ENCODE measurements at places on chromosomes 11 and 22.
A peak's percentile ranks its signal among the peaks of the same experiment; 100 is the strongest.

- DNase-seq: no peak
These were observed 247.3 kb downstream of the NXPE2 start for GRCh38 chr11:114925591-114925990.

- DNase-seq: no peak
These were observed 28.8 kb upstream of the P2RY2 start for GRCh38 chr11:73189315-73189714.

DNA sequence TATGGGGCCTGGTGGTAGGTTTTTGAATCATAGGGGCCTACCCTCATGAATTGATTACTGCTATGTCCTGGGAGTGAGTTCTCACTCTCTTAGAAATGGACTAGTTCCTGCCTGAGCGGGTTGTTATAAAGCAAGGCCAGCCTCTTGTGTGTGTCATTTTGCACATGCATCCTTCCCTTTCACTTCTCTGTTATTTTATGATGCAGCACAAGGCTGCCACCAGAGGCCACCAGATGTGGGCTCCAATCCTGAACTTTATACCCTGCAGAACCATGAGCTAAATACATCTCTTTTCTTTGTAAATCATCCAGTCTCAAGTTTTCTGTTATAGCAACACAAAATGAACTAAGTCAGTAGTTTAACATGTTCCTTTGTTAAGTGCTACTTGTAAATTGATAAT, 251.4 kb downstream of the BLID start:
- DNase-seq: no peak

DNA sequence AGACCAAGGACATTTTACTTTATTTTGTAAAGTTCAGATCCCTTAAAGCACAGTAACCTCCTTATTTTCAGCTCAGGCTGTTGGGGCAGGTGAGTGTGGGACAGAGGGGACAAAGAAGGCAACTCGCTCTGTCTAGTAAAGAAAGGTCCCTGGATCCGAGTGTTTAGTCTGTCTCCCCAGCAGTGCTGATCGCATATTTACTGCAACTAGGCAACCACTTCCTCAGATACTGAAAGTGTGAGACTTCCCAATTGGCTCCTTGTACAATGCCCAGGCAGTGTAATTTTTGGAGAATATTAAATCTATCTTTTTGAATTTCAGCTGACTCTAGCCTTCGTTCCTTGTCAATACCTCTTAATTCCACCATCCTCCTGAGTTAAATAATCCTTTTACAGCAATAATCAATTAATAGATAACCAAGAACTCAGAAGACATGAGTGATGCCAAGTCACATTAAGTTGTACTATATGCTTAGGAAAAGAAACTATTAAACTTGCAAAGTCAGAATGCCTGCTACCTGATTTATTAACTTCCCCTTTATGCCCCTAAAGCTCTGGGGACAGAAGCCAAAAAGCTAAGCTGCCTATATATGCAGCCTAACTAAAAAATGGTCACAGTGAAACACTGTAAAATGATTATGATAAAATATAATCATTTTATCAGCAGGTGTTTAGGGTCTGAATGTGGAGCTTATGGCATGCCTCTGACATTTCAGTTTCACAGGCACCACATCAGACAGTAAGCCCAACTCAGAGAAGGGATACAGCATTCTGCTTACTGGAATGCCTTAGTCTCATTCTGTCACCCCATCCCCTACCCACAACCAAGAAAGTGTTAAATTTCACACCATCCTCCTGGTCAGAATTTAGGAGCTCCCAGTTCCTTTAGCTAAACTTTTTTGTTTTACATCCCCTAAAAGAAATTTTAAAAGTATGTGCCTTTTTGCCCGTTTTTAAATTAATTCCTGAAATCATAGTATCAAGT, 138.7 kb downstream of the TRIM44 start:
- no peak for DNase-seq

DNA sequence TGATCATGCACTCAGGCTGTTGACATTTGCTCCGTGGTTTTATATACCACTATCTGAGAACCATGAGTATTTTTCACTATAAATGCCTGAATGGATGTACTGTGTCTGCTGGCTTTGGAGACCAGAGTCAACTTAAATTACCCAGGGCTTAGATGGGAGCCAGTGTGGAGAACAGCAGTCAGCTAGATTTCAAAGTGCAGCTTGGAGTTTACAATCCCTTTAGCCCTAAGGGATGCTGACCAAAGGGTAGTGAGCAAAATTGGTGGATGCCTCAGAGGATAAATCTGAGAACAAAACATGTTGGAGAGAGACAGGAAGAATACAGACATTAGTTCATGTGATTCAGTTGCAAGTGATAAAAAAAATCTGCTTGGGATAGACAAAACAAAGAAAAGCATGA, 327.5 kb downstream of the C11orf87 start:
- no peak for DNase-seq

DNA sequence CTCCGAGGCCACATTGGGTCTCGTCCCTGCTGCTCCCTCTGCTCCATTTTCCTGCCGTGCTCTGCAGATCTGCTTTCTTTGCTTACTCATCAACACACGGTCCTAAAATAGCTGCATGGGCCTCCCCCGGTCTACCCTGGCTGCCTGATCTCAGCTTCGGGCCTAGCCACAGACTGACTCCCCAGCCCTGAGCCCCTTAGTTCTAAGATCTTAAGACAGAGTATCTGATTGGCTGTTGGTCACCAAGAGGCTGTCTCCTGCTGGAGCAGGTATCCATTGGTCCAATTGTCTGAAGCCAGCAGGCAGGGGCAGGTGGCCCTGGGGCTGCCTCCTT, 53.7 kb upstream of the NECTIN1 start:
- peak; percentile 8 for DNase-seq

- peak; percentile 10 for DNase-seq
These were observed at the start of gene SLC6A5 for GRCh38 chr11:20599221-20600019. Gene SLC6A5, plus strand, starts transcription at chr11:20599608. Its CDS starts 65 bp downstream, at chr11:20599673.

DNA sequence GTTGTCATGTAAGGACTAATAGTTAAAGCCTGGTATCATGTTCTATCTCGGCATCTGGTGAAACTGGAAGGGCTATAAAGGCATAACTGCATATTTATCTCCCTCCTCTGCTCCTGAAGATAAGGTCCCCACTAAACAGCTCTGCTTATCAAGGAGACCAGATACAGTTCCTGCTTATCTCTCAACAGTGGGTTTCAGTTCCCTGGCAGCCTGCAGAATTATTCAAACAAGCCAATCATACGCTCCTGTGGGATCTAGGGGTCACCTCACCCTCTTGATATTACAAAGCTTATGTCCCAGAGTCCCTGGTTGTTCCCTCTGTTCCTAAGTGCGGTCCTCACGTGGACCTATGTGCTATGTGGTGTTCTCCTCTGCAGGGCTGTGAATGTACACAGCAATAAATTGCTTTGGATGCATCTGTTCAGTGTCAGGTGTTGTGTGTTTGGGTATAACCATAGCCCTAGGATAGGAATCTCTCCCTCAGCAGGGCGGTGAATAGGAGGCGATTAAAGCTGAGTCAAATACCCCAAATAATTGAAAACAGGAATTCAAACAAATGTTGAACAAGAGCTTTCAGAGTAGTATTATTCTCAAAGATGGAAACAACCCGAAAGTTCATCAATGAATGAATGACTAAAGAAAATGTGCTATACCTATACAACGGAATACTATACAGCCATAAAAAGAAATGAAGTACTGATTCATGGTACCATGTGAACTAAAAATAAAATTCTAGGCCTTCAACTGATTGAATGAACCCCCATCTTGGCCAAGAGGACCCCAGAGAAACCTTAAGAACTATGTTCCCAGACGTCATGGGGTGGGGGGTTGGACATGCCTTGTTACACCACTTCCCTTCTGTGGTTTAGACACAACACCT, 3.1 kb upstream of the OOSP4A start:
- DNase-seq: no peak

- DNase-seq: peak; percentile 43
These were observed 34.3 kb downstream of the DBX1 start for GRCh38 chr11:20125927-20126326.

- peak; percentile 63 for DNase-seq
These were observed 1.7 kb downstream of the TIMP3 start for GRCh38 chr22:32803020-32803737.

DNA sequence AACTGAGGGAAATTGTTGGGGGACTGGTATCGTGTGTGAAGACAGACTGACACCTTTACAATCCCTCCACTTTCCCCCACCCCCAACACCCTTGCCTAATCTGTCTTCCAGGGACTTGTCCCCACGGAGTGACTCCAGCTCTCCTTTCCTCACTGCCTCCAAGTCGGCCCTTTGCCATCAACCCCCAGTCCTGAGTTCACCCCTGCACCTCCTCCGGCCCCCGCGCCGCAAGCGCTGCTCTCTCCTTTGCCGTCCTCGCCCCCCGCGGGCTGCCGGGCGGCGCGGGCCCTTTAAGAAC, 183 bp upstream of the ABCG4 start:
- no peak for DNase-seq

GRCh38 chr11:1302461-1303125, 6.8 kb downstream of the TOLLIP start:
- no peak for DNase-seq

DNA sequence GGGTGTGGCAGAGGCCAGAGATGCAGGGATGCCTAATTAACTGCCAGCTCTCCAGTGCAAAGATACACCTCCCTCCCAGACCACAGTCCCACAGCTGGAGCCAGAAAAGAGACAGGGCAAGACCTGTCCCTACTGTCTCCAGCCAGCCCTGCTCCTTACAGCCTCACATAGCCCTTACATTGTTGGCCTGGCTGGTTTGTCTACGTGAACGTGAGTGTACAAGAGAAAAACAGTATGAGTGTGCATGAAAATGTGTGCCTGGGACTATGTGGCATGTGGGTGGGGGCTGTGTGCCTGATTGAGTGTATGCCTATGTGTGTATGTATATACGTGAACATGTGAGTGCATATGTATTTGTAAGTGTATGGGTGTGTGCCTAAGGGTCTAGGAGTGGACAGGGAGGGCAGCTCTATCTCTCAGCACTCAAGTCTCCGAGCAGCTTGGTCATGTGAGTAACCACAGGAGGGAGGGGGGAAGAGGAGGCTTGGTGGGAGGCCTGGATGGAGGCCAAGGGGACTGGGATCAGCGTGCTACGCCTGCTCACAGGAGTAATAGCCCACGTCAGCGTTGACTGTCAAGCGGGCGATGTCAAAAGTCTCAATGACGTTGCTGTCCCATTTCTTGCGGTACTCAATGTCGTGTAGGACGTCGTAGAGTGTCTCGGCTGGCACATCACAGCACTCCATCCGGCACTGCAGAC, 6.6 kb upstream of the ARAP1 start:
- peak; percentile 41 for DNase-seq

GRCh38 chr11:111077530-111078322, 167.8 kb upstream of the POU2AF2 start:
- no peak for DNase-seq

GRCh38 chr22:47257976-47258375, 495.5 kb downstream of the TBC1D22A start:
- no peak for DNase-seq

- DNase-seq: no peak
These were observed 190.2 kb downstream of the DSCAML1 start for GRCh38 chr11:117606790-117607189.

- DNase-seq: peak; percentile 59
These were observed 26.5 kb downstream of the CTNND1 start for GRCh38 chr11:57787920-57788702.

DNA sequence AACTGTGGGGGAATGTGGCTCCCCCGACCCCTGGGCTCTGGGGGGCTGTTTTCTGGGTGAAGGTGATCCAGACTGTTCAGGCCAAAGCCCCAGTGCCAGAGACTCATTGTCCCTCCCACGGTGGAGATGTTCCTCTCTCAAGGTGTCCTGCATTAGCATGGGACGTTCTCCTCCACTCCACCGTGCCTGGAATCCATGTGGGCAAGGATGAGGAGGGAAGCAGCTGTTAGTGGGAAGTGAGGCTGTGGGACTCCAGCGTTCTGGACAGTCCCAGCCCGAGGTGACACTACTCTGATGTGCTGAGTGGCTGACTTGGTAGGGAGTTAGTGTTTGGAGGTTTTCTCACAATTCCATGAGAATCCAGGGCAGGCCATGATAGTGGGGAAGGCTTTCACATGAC, 31.4 kb upstream of the CLDN5 start:
- DNase-seq: no peak

- DNase-seq: no peak
These were observed 134.3 kb upstream of the C11orf58 start for GRCh38 chr11:16603890-16604793.

DNA sequence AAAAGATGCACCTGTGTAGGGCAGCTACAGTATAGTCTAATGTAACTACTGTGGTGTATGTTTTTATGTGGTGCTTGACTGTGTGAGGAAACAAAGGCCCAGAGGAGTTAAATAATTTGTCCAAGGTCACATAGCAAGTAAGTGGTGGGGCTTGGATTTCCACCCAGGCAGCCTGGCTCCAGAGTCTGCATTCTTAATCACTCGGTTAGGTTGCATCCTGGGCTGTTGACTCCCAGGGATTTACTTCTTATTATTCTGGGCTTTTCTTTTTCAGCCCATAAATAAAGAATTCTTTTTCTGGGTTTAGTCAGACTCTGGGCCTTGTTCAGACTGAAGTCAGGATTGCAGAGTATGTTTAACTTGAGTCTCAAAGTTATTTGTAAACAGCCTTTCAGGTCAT, 82.1 kb downstream of the ARHGAP42 start:
- DNase-seq: peak; percentile 31

GRCh38 chr11:9566561-9567063, 6.9 kb upstream of the WEE1 start:
- peak; percentile 58 for DNase-seq

DNA sequence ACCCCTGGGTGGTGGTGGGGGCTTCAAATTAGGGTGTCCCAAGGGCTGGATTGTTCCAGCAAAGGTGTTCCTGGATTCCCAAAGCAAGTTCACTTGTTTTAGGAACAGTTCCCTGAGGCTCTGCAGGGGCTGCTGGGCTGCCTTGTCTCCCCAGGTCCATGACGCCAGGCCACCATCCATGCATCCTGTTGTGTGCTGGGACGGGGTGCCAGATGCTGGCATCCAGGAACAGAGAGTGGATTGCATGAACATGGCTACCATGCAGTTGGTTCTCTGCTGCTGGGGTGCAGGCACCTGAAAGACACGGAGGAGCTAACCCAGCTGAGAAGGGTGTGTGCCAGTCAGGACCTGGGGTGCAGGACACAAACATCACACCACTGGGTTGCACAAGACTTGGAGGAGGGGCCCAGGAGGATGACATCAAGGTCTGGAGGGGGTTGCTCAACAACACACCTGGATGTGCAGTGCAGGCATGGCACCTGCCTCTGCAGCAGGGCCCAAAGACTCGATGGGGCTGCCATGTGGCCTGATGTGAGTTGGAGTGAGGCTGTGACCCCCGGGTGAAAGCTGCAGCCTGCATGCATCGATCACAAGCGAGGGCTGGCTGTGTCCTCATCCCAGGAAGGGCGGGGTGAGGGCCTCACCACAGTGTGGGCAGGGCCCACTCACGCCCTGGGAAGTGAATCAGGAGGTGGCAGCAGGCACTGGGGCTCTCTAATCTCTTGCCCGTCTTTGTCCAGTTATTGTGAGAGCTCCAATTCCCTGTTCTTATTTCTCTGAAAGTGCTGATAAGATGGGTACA, 74.0 kb upstream of the CLDN5 start:
- no peak for DNase-seq

GRCh38 chr11:84799112-84799511, 828.0 kb downstream of the DLG2 start:
- no peak for DNase-seq

DNA sequence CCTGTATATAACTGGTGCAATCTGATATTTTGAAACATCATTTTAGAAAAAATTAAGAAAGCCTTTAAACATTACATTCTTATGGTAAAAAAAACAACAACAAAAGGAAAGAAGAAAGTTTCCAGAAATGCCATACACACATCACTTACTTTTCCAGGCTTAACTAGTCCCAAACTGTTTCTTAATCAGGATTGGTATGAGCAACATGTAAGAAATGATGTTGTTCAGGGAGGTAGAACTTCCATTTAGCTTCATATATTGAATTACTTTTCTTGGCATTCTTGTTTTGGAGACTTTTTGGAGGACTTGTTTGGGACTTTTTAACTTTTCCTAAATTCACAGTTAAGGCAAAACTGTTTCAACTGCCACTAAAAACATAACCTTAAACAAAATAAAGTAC, 791.5 kb downstream of the METTL15 start:
- peak; percentile 11 for DNase-seq

Data from AG10803 (cell line).